ENCODE measurements at places on chromosomes 5 and 9. TPM values are rescaled to one million over a fixed set of nuclear protein-coding genes. Genes with fewer than 3 reads are reported as not detected.

Gene FGF1
- total RNA-seq, result 2.0 TPM

Gene DRD1
- total RNA-seq, result not detected

- no peak for DNase-seq
Measured at GRCh38 chr5:65647941-65648340, 23.1 kb downstream of the SHLD3 start.

Gene SLC6A7
- total RNA-seq, result 0.25 TPM

GRCh38 chr9:120014796-120015195, 565.2 kb downstream of the CDK5RAP2 start:
- DNase-seq, result no peak

Gene ATOSB
- 11.5 TPM for total RNA-seq

DNA sequence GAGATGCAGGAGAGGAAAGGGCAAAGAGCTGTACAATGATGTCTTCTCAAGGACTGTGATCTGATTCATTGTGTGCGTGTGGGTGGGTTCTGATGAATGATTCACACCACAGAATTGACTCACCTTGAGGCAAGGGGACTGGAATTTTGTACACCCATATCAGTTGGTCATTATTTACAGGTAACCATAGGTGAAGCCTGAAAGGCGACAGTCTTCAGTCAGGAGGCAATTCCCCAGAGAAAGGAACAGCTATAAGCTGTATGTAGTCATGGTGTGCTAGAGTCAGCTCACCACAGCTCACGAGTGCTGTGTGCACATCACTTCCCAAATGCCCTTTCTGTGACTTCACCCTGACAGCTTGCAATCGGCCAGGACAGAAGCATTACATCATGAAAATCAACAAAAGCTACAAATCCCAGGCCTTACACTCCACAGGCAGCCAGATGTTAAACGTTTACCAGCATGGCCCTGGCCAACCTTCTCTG, 87.6 kb upstream of the RPS23 start:
- DNase-seq, result no peak

Gene LURAP1L
- 14.5 TPM for total RNA-seq

GRCh38 chr5:77812926-77813589, 36.9 kb upstream of the TBCA start:
- no peak for DNase-seq

DNA sequence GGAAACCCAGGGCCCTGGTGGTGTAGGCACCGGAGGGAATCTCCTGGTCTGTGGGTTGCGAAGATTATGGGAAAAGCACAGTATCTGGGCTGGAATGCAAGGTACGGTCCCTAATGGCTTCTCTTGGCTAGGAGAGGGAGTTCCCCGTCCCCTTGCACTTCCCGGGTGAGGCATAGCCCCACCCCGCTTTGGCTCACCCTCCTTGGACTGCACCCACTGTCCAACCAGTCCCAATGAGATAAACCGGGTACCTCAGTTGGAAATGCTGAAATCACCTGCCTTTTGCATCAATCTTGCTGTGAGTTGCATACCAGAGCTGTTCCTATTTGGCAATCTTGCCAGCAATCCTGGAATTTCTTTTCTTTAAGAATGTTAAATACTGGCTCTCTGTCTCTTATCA, 1429.1 kb downstream of the MAT2B start:
- no peak for DNase-seq

DNA sequence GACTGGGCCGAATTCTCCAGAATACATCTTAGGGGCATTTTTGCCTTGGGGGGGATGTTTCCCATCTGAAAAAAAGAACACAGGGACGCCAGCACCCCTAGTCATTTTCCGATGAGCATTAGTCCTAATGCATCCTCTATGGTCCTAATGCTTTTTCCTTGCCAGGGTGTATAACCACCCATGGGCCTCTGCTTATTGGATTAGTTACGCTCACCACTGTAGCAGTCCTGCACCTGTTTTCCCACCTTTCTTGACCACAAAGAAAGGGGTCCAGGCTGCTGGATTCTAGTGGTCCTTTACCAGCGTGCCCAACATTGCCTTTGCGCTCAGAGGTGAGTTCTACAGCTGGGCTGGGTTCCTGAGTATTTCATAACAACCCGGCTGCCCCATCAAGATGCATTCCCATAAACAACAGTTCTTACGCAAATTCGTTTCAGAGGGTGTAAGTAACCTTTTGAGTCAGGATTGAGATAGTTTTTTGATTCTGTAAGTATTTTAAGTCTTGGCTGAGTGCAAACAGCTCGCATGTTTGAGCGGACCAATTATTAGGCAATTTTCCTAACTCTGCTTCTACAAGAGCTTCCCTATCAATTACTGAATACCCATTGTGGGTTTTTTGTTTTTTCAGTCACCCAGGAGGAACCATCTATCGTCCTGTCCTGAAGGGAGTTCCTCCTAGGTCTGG, 135.1 kb downstream of the DROSHA start:
- no peak for DNase-seq

GRCh38 chr5:110625376-110625999, 101.0 kb downstream of the TMEM232 start:
- DNase-seq, result no peak

- DNase-seq, result peak; percentile 49
Measured at GRCh38 chr5:78638973-78639669, 9.5 kb downstream of the LHFPL2 start.

GRCh38 chr5:137604348-137605095, 105.4 kb upstream of the SPOCK1 start:
- DNase-seq, result peak; percentile 67

DNA sequence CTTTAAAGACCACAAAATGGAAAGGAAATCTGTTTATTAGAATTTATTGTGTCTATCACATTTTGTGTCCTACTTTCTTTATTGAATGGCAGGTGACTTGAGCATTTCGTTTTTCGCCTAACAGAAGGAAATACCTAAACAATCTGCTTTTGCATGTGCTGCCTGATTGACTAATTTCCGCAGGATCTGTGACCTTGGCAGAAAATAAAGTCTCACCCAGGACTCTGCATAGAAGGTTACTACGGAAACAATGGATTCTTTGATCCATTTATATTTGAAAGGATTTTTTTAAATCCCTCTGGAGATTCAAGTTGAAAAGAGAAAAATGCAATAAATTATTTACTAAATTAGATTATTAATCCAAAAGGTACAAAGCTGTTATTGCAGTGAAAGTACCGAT, 61.0 kb upstream of the CAST start:
- DNase-seq, result no peak

Gene MEIKIN
- total RNA-seq, result not detected

GRCh38 chr9:105038051-105038450, 110.1 kb upstream of the ABCA1 start:
- no peak for DNase-seq

Gene EDIL3
- 15.2 TPM for total RNA-seq

DNA sequence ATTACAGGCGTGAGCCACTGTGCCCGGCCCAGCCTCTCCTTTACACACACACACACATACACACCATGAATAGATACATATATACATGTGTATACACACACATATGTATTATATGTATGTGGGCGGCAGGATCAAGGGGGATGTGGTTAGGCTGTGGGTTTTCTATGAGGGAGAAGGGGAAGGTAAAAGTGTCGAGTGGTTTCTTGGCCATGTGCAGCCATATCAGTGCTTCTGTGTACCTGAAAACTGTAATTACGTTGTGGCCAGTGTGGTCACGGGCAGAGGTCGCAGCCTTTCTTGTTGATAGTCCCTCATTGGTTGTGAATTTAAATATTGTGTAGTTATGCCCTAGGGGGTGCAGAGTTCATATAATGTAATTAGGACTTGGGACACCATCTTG, 16.5 kb downstream of the CDK20 start:
- DNase-seq, result no peak

Gene CARD9
- total RNA-seq, result 16.9 TPM

Gene GPR150
- 1.7 TPM for total RNA-seq

DNA sequence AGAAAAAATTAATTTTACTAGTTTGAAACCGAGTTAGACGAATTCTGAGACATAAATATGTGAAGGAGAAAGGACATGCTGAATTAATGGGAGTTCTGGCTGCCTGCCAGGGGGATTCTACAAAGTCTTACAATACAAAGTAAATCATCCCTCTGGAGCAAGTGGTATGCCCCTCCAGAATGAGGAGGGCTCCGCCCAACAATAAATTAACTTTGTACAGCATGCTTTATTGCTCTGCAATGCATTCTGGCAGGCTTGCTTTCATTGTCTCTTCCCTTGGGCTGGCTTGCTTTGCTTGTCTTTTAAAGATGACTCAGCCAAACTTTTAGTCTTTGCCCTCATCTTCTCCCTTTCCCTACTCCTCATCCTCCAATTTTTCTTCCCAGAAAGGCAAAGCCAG, 11.7 kb upstream of the PCDHB1 start:
- no peak for DNase-seq

DNA sequence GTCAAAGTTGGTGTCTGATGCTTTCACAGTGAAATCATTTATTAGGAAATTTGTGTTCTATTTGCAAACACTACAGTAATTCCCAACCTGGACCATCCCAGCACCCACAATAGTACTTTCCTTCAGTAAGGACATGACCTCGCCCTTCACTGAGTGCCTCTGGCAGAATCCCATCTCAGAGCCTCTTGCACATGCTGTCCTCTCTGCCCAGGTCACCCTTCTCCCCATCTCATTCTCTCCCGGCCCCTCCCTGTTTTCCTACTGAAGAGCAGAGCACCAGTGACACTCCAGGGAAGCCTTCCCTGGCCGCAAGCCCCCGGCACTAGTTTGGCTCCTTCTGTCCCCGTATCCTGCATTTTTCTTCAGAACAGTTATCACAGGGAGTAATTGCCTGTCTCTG, 220.4 kb downstream of the MAPKAP1 start:
- no peak for DNase-seq

Gene CTSV
- 1.5 TPM for total RNA-seq

Gene MAMDC2
- total RNA-seq, result 38.5 TPM

DNA sequence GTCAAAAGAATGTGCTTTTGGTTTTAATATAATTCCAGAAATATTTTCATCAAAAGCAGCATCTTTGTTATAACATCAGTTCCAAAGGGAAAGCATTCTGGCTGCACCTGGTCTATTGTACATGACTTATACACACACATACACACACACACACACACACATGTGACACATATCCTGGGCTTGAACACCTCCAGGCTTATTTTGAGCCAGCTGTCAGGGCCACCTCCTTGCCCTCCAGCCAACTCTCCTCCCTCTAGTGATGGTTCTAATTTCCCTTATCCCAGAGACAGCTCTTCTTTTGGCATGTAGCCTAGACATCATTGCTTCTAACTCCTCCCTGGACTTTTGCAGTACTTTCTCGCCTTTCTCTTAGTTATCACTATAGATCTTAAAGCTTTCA, 115.0 kb downstream of the PIK3R1 start:
- peak; percentile 58 for DNase-seq

Gene GARIN3
- not detected for total RNA-seq

Gene SLC36A3
- not detected for total RNA-seq

GRCh38 chr5:158022837-158023236, 163.9 kb upstream of the CLINT1 start:
- DNase-seq, result no peak

- no peak for DNase-seq
Measured at GRCh38 chr9:84709056-84709455, 39.5 kb downstream of the NTRK2 start.

DNA sequence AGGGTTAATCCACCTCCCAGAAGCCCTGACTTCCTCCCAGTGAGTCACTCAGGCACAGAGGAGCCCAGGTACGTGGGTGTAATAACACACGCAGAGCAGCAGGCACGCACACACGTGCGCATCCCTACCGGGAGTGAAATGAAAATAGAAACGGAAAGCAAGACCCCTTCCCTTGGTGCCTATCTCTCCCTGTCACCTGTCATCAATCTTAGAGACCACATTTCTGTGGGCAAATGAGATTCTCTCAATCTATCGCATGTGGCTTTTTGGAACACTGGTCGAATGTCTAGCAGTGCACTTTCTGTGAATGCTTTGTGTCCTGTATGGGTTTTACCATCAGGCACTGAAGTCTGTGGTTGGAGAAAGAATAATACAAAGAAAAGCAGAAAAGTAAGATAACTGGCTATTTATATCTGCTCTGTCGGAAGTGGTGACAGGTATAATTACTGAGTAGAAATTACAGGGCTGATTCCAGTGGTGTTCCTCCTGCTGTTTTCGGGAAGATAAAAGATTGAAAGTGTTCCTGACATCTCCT, 137.7 kb upstream of the GRIA1 start:
- no peak for DNase-seq

Measured in vagina (tissue), 2 donors.